ENCODE measurements at places on chromosomes 4 and X. TPM values are rescaled to one million over a fixed set of nuclear protein-coding genes. Genes with fewer than 3 reads are reported as not detected.

DNA sequence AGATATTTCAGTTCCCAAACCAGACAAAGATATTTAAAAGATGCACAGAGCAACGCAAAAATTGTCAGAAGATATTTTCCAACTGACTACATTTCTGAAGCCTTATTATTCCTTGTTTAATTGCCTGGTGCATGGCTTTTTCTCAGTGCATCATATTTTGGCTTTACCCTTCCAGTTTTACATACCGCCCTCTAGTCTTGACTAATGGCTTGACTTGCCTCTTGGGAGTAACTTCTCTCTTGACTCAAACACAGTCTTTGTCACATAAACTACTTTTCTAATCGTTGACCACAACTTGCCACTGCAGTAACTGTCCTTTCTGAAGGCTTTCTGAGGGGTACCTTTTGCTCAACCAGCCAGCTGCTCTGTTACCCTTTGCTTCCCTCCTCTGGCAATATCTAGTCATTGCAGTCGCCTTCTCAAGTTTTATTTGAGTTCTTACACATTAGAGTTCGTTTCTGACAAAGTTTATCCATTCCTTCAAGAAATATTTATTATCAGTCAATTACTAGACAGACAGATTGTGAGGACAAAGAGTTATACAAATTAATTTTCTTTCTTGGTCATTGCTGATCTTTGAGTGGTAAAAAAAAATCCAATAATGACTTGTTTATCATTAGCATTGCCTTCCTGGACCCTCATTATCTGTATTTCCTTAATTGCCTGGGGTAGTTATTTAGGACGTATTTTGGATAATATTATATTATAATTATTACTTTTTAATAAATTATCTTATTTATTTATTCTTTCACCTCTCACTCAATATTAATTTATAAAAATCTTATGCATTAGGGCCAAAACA, 506.9 kb upstream of the PCDH10 start:
- H3K4me1 ChIP-seq, result no peaks in the 10 kb centered on the region
- H3K27ac ChIP-seq, result no peak overlapping the region
- no peaks in the 10 kb centered on the region for H3K36me3 ChIP-seq
- no peak for DNase-seq
- no peaks in the 10 kb centered on the region for H3K27me3 ChIP-seq

Gene APBB2
- polyA plus RNA-seq, result not detected

GRCh38 chrX:26574234-26574633, 358.3 kb downstream of the MAGEB5 start:
- DNase-seq, result no peak
- H3K27ac ChIP-seq, result no peak overlapping the region
- H3K4me1 ChIP-seq, result no peaks in the 10 kb centered on the region
- no peaks in the 10 kb centered on the region for H3K27me3 ChIP-seq

Gene RHOXF2
- not detected for polyA plus RNA-seq

GRCh38 chrX:42466332-42467046, 311.5 kb downstream of the PPP1R2C start:
- no peaks in the 10 kb centered on the region for H3K27me3 ChIP-seq
- no peak overlapping the region for H3K4me3 ChIP-seq
- H3K27ac ChIP-seq, result no peak overlapping the region
- no peak for DNase-seq

Gene STATH
- not detected for polyA plus RNA-seq

DNA sequence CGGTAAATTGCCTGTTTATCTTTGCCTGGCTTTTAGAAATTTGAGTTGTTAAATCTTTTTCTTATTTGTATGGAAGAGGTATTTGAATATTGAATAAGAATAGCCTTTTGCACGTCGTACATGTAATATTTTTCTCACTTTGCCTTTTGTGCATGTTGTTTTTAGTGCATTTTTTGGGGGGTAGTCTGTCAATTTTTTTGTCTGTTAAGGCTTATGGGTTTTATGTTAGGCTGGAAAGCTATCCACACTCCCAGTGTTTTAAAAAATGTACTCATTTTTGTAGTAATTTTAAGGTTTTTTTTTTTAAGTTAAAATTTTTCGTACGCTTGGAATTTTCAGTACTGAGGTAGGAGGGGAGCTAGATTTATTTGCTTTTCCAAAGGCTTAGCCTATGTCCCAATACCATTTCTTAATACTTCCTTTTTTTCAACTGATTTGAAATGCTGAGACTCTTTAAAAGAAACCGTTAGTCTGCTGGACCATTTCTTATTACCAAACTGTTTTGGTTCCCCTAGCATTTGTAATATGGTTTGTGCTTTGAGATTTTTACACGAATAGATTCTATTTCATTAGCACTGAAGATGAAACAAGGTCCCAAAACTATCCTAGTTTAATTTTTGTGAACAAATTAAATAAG, 1.3 kb downstream of the HERC5 start:
- H3K27me3 ChIP-seq, result no peaks in the 10 kb centered on the region
- no peak for DNase-seq
- peak overlapping the region; percentile 97 for H3K4me3 ChIP-seq

DNA sequence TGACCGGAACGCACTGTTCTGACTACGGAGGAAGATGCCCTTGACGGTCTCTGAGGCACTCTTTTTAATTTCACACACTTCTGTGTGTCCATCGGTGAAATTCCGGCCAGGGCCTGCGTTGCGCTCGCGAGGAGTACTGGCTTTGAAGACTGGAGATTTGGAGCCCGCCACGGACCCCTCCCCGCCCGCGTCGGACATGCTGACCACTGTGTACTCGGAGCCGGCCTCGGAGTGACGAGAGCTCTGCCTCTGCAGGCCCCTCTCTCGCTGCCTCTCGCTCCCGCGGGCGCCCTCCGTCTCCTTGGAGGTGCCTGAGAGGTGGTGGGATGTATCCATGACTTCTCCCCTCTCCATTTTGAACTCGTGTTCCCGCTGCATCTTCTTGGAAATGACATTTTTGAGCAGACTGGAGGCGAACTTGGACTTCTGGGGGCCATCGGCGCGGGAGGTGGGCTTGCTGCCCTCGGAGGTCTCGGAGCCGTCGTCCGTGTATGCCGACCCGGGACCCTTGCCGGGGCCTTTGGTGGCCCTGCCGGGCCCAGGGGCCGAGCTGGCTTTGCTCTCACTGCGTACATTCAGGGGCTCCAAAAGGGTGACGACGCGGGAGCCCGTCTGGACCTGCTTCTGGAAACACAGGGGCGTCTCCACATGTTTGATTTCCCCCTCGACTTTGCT, 5.7 kb downstream of the C4orf54 start:
- DNase-seq, result no peak
- H3K27ac ChIP-seq, result no peak overlapping the region
- no peaks in the 10 kb centered on the region for H3K36me3 ChIP-seq
- no peaks in the 10 kb centered on the region for H3K4me1 ChIP-seq

Measured in CD8-positive, alpha-beta memory T cell (primary cell).